IPS DF 19.7 (cell line): ENCODE measurements at places on chromosomes 13 and 19.

DNA sequence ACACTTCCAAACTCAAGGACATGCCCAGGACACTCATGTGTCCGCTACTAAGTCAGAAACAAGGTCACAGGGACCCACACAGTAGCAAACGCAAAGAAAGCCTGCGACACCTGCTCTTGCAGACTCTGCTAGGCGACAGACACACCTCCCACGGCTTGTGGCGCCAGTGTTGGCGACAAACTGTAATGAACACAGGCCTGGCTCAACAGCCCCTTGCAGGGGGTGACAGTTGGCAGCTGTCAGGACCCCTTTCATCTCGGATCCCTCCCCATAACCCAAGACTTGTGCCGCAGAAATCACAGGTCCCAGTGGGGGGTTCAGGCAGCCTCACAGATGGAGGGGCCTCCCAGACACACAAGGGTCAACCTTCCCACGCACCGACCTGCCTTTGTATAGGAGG lies 364 bp downstream of the CKM start:
- DNase-seq = no peak

- DNase-seq = no peak
These were observed 60.4 kb upstream of the ABCC4 start for GRCh38 chr13:95361686-95362085.

- DNase-seq = no peak
These were observed 3.0 kb upstream of the NDFIP2 start for GRCh38 chr13:79477968-79478367.

DNA sequence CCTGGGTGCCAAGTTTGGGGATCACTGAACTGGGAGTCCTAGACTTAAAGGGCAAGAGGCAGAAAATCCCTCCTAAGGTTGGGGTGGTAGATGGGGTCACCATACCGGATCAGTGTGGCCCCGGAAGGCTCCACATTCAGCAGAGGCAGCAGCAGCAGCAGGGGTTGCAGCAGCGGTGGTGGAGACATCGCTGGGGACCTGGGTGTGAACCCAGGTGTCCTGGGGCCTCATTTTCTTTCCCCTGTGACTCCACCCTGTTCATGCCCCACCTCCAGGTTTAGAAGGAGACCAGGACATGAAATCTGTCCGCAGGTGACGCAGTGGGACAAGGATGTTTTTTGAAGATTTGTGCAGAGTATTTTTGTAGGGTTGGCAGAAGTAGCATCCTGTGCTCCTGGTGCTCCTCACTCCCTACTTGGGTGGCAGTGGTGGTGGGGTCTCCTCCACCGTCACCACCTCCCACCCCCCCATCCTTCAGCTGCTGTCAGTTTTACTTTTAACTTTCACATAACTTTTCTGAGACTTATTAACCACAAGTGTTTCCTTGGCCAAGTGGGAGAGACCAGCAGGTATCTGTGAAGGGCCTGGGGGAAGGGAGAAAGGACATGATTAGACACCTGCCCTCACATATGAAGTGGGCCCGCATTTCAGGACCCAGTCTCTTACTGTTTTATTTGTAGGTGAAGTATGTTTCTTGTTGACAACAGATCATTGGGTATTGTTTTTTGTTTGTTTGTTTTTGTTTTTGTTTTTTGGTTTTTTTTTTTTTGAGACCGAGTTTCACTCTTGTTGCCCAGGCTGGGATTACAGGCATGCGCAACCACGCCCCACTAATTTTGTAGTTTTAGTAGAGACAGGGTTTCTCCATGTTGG lies at the start of gene NAPSA:
NAPSA (minus strand) TSS at position 206 of the 873 bp plus-strand sequence; CDS start at position 188, 18 bp downstream.
- DNase-seq = no peak

DNA sequence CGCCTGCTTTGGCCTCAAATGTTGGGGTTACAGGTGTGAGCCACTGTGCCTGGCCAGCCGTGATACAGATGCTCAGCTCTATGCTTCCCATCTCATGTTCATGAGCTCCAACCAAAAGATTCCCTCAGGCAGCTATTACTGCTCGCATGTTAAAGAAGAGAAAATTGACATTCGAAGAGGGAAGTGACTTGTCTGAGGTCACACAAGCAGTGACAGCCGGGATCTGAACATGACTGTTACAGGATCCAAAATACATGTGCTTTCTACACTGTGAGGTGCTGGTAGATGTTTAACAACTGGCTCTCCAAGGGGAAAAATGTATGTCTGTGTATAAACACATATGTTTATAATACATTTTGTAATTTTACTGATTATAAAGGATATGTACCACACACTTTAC lies 11.3 kb downstream of the FPR1 start:
- DNase-seq = no peak

DNA sequence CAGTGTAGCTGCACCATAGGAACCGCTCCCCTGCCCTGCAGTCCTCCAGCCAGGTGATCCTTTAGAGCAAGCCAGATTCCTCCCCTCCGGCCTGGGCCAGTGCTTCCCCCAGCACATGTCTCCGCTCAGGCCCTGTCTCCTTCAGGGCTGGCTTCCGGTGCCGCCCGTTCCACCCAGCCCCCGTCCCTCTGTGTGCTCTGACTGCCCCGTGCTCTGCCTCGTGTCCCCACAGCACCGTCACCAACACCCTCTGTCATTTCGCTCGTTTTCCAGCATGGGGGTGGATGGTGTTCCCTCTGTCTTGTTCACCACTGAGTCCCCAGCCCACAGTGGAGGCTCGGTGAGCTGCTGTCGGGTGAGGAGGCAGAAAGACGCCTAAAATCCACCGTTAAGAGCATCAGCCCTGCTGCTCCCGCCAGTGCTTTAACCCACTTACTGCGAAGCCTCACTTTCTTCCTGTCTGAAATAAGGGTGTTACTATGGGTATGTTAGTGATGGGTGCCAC lies 54.5 kb downstream of the TSSK6 start:
- DNase-seq = no peak

DNA sequence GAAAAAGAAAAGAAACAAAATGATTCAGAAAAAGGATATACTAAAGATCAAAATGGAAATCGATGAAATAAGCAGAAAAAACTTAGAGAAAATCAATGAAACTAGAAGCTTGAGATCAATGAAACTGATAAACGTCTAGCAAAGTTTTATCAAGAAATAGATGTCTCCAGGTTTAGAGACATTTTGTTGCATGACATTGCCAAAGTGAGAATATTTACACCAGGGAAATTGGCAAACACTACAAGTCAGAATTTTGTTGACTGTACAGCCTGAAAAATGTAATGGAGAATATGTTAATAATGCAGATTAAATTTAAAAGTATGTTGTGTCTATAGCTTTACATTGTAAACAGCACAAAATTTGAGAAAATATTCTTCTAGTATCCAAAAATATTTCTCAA lies 5.3 kb upstream of the ZNF599 start:
- no peak for DNase-seq

GRCh38 chr19:3908266-3909054 lies 24.4 kb upstream of the NMRK2 start:
- no peak for DNase-seq

- no peak for DNase-seq
These were observed 14.7 kb downstream of the UBAC2 start for GRCh38 chr13:99215184-99215830.

DNA sequence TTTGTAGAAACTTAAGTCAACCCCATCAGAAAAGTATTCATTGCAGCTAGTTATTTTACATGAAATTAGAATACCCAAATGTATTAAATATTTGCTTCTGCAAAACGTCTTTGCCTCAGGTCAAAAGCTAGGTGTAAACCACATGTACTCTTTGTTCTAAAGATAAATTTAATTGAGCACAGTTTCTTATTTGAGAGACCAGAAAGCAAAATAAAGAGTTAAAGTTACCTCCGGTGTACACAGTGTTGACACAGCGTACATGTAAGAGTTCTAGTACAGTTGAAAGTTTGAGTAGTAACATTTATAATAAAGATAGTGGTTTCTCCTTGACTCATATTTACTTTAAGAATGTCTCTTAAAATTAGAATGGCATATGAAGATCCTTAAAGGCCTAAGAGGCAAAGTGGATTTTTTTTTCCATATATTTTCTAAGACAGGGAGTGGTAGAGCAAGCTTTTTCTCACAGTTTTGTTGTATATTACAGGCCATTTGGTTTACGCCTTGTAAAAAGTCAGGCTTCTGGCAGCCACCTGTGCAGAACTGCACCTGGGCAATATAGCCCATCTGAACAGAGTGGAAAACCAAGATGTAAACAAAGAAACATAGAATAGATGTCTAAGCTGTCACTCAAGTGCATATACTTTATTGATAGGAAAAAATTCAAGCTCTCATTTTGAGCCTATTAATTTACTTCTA lies 2.9 kb downstream of the LRCH1 start:
- no peak for DNase-seq

DNA sequence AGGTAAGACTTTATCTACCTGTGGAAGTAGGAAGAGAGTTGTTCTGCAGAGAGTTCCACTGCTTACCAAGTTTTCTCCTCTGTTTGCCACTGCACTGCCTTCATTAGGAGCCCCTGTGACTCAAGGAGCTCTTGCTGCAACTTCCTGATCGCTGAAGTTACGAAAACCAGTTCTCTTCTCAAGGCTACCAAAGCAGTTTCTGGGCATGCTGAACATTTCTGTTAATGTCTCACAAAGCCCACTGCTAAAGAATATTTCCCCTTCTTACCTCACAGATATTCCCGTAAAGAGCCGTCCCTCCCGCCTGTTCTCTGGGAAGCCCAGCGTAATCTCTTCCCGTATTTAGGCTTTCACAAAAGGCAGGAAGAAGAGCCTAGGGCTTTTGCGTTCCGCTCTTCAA lies 82.6 kb upstream of the OXGR1 start:
- DNase-seq = no peak

- DNase-seq = no peak
These were observed 322.8 kb upstream of the EDNRB start for GRCh38 chr13:78241278-78241919.

- no peak for DNase-seq
These were observed 846.9 kb upstream of the MIR17HG start for GRCh38 chr13:90500569-90500968.

DNA sequence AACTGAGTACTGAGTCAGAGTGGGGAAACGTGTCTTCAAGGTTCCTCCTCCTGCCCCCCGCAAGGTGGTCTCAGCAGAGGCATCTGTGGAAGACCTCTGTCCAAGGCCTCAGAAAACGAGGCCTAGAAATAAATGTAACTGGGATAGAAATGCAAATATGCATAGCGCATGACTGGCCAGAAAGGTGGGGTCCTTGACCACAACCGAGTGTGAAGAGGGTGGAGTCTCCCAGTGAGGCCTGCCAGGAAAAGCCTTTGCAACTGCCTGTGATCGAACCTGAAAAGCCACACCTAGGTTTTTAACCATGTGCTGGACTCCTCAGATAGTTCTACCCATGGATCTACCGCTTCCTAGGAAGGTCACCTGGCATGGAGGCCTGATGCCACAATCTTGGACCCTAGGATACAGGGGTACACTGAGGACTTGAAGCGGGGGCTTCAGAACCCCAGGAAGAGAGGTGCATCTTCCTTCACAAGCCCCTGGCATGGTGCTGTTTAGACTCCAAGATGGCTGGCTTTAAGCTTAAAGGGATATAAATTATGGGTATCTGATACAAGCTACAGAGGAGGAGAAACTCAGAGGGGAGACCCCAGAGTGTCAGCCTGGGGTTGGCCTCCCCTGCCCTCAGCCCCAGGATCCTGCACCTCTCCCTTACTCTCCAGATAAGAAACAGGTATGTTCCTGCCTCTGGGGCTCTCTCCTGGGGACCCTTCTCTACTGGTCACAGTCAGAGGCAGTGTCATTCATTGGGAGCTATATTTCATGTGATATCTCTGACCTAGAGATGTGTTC lies 18.3 kb upstream of the SIGLEC6 start:
- no peak for DNase-seq

GRCh38 chr19:2970201-2970835 lies 7.0 kb upstream of the TLE6 start:
- DNase-seq = no peak

- DNase-seq = no peak
These were observed 346.6 kb downstream of the RFC3 start for GRCh38 chr13:34164582-34164981.

DNA sequence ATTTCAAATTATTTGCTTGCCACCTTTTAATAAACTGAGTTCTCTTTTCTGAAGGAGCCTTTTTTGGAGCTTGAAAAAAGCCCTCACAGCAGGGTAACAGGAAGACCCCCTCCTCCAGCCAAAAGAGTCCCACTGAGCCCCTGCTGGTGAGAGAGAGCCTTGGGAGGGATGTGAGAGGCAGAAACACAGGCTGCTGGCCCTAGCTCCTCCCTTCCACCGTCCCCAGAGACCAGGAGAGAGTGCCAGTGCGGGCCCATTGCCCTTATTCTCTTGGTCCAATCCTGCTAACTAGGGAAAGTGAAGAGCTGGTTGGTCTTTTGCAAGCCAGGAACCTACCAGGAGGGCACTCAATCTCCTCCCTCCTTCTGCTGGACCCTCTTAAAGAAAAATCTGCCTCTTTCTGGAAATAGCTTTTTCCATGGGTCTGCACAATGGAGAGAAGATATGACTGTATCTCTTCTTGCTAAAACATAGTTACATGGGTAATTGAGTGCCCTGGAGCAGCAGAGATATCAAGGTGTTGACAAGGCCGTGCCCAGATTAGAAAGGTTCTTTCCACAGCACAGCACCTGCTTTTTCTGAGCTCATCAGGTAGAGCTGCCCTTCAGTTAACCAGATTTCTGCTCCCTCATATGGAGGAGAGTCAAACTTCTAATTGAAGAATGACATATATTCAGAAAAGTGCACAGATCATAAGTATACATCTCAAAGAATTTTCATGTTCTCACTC lies 113.9 kb downstream of the LRCH1 start:
- peak; percentile 50 for DNase-seq

- no peak for DNase-seq
These were observed 9.5 kb upstream of the LILRB4 start for GRCh38 chr19:54653181-54653809.

DNA sequence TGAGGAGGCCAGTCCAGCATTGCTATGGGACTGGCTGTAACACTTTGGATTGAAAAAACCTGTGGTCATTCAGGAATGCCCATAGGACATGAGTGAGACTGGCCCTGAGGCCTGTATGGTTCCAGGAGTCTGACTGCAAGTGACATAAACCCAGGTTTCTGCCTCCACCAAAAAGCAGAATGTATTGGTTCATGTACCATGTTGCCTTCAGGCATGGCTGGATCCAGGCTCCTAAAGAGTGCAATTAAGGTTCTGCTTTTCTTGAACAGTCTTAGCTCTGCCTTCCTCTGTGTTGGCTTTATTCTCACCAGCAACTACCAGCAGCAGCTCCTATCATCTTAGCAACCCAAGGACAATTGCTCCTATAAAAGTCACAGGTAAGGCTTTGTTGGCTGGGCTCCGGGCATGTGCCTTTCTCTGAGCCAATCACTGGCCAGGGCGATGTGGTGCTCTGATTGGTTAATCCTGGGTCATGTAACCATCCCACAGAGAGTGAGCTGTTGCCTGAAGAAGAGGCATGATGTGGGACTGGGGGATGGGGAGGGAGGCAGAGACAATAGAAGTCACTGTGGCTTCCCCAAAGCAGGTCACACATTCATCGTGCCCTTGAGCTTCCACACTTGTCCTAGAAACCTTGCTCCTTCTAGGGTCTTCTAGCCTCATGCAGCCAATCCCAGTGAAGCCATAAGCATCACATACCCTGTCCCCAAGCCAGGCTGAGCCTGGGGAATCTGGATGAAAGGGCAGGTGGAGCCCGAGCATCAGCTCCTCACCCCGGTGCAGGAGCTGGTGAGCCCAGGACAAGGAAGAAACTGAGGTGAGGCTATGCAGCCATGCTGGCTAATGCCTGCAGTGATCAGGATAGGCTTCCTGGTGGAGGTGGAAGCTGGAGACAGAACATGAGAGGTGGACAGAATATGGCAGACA lies 123.9 kb downstream of the URI1 start:
- DNase-seq = no peak
